ENCODE measurements at places on chromosomes 6 and 20.
A peak's percentile ranks its signal among the peaks of the same experiment; 100 is the strongest.

DNA sequence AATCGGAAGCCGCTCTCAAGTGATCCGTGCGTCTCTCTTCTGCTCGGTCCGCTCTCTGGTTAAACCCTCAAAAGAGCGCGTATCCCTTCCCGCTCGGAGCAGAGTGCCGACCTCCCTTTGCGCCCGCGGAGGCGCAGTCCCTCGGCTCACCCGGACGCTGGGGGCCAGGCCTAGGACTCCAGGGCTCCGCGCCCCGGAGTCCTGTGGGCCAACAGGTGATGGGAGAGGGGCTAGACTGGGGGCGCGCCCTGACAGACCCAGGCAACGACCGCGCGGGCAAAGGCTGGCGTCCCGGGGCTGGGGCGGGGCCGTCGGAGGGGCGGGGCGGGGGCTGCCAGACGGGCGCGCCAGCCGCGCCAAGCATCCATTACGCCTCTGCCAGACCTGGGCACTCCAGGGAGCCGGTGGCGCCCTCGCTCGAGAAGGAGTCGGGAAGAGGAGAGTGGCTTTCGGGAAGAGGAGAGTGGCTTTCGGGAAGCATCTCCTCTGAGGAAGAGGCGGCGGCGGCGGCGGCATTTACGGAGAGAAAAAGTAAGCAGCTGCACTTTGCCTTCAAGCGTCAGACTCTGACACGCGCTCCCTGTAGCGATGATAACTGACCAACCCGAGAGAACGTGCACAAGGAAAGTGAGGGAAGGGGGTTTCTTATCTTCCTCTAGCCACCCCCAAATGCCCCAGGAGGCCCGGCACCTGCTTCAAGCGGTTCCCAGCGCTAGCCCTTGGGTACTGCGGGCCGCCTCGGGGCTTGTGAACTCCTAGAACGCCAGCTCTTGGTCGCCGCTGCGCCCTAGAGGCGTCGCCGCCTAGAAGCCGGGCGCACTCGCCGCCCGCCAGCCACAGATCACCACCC is 2.6 kb downstream of the EPHA7 start:
- DNase-seq, result peak; percentile 29

GRCh38 chr6:14086701-14087100 is 30.9 kb upstream of the CD83 start:
- no peak for DNase-seq

GRCh38 chr6:150211700-150212511 is 69.1 kb downstream of the PPP1R14C start:
- DNase-seq, result no peak

GRCh38 chr6:11343963-11344723 is 111.7 kb upstream of the NEDD9 start:
- no peak for DNase-seq

GRCh38 chr6:106735136-106735633 is 105.8 kb downstream of the QRSL1 start:
- DNase-seq, result no peak

GRCh38 chr20:5072756-5073659 is 46.8 kb downstream of the PCNA start:
- no peak for DNase-seq

GRCh38 chr6:11011787-11012234 is 32.3 kb downstream of the ELOVL2 start:
- no peak for DNase-seq

DNA sequence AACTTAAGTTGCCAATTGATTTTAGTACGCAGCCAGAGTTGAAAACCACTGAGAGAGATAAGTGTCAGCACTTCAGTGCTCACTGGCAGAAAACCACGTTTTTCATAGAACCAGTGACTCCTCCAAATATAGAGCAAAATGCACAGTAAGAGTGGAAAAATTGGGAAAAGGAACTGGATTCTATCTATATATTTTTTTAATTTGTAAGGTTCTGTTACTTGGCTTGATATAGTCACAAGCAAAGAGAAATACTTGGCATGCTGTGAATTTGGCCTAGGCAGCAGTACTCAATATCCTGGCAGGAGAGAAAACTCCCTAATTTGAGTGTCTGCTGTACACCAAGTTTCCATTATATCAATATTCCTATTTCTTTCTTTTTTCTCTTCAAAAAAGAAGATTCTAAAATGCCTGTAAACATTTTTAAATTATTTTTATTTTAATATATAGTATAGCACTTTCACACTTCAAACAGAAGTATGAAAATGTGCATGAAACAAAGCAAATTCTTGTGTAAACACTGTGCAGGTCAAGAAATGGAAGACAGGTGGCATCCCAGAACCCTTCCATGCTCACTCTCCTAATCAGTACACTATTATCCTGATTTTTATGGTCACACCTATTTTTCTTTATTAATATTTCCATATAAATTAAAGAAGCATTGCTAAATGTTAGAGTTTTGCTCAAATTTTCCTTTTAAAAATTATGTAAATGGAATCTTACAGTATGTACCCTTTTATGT is 561.8 kb upstream of the RNF217 start:
- DNase-seq, result no peak

DNA sequence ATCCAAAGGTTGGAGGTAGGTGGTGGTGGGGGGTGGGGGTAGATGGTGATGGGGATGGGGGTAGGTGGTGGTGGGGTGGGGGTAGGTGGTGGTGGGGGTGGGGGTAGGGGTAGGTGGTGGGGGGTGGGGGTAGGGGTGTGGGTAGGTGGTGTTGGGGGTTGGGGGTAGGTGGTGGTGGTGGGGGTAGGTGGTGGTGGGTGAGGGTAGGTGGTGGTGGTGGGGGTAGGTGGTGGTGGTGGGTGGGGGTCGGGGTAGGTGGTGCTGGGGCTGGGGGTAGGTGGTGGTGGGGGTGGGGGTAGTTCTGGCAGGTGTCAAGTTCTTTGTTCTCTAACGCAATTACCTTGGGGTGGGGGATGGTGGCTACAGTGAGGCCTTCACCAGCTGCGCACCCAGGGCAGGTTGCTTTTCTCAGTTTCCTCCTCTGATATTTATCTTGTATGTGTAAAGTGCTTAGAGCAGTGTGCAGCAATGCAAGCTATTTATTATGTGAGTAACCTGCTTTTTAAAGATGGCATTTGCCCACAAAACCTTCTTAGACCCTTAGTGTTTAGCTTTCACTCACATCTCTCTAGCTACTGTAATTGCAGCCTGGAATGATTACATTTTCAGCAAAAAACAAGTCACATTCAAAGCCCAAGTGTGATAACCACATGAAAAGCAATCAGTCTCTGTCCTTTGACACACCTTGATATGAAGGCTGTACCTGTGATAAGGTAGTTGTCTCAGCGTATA is 8.2 kb upstream of the CCDC167 start:
- peak; percentile 44 for DNase-seq

DNA sequence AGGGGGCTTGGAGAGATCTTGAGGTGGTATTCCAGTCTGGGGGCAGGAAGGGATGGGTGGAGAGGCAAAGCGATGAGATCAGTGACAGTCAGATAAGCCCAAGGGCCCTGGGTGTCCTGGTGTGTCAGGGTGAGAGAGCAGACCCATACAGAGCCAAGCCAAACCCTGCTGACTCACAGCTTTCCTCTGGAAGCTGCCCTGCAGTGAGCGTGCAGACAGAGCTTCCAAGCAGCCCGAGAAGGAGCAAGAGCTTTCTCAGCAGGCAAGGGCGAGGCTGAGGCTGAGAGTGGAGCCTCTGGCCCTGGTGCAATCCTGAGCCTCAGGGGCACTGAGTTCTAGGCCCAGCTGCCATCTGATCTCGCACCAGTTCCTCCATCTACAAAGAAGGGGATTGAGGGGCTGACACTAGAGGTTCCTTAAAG is 91.1 kb upstream of the HIVEP1 start:
- no peak for DNase-seq

DNA sequence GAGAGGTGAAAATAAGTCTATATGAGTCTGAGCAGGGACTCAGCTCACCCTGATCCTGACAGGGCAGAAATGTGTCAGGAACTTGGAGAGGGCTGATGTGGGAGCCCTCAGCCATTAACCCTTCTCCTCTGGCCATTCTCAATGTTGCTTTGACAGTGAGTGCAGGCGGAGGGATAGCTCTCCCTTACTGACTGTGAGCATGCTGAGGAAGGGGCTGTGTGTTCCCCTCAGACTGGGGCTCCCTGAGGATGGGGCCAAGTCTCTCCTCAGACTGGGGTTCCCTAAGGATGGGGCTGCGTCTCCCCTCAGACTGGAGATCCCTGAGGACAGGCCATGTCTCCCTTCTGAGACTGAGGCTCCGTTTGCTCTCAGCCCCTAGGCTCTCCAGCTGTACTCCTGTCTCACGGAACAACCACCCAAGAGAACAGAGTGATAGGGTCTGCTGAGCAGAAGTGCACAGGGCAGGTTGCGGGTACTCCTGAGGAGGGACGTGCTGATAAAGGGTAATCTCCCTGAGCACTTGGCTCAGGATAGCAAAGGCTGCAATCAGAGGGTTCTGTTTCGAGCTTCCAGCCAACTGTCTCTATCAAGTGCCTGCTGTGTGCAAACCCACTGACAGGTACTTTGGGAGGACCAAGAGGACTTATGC is 141.0 kb downstream of the MRPL14 start:
- no peak for DNase-seq

- no peak for DNase-seq
Measured at GRCh38 chr6:157182503-157183264, 140.6 kb downstream of the TMEM242 start.

DNA sequence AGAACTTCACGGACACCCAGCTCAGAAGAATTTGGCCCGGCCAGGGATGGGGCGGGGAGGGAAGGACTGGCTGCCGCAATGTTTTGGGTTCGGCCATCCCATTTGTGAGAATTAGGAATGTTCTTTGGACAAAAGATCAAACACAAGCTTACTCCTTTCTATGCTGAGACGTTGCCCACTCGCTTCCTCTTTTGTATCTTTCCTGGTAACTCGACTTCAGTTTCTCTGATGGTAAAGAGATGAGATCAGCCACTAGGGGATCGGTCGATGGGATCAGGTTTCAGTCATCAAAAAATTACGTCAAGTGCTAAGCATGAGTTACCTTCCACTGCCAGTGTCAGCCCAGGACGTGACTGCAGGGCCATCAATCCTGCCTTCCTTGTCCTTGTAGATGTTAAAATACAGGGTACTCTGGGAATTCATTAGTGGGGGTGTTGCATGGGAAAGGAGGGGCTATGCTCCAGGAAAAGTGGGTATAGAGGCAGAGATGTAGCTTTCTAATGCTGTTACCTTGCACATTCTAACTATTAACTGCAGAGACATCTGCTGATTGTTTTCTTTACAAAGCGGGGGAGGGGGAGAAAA is 190.2 kb downstream of the TSHZ2 start:
- no peak for DNase-seq

- DNase-seq, result no peak
Measured at GRCh38 chr6:3825331-3825831, 23.8 kb upstream of the FAM50B start.

GRCh38 chr6:5302220-5302946 is 41.1 kb downstream of the FARS2 start:
- DNase-seq, result peak; percentile 57

- DNase-seq, result peak; percentile 76
Measured at GRCh38 chr6:26329763-26330511, 35.1 kb upstream of the BTN3A2 start.

GRCh38 chr6:98716341-98716740 is 118.0 kb upstream of the POU3F2 start:
- DNase-seq, result no peak

- DNase-seq, result peak; percentile 41
Measured at GRCh38 chr6:98832284-98833056, 1.9 kb upstream of the POU3F2 start.

- no peak for DNase-seq
Measured at GRCh38 chr6:79241228-79241627, 6.7 kb upstream of the HMGN3 start.

GRCh38 chr6:10792101-10792500 is 44.5 kb downstream of the TMEM14B start:
- DNase-seq, result no peak

Measured in activated T-cell treated with anti-CD3 and anti-CD28 coated beads, Interleukin-2, amount 50 U/mL, for 24 hours (primary cell).